ENCODE measurements at places on chromosomes 4 and X.

- no peak for DNase-seq
Measured at GRCh38 chr4:95018785-95019184, 261.0 kb downstream of the BMPR1B start.

GRCh38 chrX:104084534-104085277 is 8.7 kb upstream of the TMSB15C start:
- DNase-seq = no peak

DNA sequence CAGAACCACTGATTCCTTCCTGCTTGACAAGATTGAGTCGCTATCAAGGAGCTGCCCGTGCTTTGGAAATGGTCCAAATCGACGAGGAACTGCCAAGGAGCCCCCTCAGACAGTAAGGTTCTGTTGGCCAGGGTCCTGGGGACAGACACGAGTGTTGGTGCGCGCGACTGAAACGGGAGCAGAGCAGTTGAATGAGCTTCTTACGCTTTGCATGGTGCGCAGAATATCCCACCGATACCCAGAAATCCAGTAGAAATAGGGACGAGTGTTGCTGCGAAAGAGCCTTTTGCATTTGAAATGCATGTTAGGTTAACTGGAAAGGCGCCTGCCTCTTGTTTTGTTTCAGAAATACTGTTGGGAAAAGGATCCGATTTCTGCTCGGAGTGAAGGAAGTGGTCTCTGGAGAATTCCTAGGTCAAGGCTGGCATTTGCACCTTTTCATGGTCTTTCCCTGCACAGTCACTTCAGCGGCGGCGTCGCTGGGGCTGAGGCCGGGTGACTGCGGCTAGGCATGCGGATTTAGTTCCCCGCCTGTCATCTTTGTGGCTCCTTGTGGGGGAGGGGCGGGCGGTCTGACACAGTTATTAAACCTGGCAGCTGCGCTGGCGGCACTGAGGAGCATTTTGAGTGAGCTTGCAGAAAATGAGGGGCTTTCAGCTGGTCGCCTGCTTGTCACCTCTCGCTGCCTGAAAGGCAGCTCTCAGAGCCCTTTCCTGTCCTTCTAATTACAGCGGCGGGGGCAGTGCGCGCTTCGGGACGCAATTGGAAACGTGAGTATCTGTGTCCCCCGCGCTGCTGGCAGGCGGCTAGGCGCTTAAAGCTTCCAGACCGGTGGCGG is 51.5 kb upstream of the TRIM2 start:
- DNase-seq = no peak

GRCh38 chr4:90080116-90080515 is 47.1 kb upstream of the CCSER1 start:
- DNase-seq = no peak

DNA sequence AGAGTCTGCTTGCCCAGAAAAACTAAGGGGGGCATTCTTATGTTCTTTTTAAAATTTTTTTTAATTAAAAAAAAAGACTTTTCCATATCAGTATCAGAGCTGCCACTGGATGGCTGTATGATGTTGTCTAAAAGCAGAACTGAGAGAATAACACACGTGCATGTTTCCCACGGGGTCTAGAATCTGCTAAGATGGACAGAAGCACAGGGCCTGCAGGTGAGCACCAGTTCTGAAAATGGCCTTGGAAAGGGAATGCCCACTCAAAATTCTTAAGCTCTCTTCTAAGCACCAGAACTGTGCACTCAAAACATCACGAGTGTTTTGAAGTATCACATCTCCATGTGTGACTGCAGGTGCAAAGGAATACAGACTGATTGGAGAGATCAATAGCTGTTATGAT is 61.1 kb downstream of the ARAP2 start:
- DNase-seq = no peak

Data from heart left ventricle (tissue), 16 donors.